SHP77 (cell line): ENCODE measurements at places on chromosomes 5 and 9.

DNA sequence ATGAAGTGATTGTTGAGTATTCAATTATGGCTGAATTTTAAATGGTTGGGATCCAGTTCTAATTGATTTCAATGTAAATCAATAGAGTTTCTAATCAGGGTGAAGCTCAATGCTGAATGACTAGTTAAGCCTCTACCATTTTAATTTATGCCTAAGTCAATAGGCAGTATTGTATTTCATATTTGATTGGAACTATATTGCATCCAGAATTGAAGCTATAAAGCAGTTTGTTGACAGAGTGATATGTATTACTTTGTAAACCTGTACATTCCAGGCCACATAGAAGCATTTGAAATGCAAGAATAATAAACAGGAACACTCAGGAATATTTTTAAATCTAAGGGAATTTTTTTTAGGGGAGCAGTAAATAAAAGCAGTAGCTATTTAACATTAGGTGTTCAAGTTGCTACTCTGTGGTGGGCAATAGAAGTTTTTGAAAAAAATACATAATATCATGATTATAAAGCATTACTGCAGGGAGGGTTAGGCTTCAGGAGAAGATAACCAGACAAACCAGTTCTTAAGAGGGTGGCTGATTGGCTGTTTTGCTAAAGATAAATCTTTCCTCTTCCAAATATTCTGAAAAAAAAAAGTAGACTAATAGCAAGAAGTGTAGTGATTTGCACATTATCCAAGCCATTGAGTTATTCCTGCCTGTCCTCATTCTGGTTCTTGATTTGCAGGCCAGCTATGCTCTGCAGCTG is 492.0 kb upstream of the MEF2C start:
- DNase-seq: no peak

DNA sequence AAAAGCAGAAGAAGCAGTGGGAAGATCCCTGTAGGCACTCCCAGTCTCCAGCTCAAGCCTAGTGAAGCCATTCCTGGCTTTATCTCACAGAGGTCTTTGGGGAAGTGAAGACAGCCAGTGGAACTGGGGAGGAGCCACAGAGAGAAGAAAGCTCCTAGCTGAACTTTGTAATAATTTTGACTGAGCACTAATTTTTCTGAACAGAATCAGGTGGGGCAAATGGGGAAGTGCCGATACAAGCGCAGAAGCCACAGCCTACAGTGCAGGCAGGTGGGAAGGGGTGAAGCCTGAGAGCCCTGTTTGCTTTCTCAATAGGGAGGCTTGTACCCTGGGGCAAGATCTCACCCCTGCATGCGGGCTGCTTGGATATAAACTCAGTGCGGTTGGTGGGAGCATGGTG is 48.4 kb upstream of the SNAPC3 start:
- no peak for DNase-seq

DNA sequence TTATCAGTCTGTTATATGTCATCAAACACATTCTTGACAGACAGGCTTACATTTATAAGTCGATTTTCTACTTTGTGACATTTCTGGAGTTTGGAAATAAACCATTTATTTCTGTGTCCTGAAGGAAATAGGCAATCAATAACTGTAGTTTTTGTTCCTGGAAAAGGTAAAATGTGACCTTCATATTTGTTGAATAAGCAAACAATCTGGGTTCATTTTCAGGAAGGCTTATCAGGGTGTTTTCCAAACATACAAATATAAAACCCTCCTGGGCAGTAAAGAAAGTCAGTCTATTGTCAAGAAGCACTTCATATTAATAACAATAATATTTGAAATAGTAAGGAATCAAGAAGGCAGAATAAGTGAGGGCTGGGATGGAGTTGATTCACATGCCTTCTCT is 195.0 kb downstream of the SNCAIP start:
- no peak for DNase-seq

DNA sequence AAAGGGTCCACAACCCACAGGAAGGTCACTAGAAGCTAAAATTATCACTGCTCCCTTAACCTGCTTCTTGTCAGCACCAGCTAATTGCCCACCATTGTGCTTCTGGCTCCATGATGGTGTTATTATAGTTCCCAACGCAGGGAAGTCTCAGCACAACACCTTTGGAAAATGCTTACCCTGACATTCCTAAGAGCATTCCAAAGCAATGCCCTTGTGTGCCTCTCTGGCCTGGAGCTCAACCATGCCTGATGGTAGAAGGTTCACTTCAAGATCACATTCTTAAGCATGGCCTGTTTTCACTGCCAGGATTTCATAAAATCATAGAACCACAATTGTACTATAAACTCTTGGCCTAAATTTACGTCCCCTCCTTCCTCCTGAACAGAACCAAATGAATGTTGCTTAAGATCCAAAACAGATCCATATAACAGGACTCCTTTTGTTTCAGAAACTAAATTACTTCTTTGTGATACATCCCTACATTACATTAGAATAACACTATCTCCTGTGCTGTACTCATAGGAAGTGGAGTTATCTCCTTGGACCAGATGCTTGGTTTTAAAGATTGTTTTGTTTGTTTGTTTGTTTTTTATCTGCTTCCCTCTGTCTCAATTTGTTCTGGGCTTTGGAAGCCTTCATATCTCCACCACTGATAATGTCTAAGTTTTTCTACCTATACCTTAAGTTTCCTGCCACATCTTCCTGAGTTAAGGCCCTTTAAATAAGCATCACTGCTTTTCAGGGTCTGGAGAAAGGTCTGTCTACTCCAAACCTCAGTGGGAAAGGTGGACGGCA is 32.1 kb downstream of the ARL15 start:
- DNase-seq: no peak

DNA sequence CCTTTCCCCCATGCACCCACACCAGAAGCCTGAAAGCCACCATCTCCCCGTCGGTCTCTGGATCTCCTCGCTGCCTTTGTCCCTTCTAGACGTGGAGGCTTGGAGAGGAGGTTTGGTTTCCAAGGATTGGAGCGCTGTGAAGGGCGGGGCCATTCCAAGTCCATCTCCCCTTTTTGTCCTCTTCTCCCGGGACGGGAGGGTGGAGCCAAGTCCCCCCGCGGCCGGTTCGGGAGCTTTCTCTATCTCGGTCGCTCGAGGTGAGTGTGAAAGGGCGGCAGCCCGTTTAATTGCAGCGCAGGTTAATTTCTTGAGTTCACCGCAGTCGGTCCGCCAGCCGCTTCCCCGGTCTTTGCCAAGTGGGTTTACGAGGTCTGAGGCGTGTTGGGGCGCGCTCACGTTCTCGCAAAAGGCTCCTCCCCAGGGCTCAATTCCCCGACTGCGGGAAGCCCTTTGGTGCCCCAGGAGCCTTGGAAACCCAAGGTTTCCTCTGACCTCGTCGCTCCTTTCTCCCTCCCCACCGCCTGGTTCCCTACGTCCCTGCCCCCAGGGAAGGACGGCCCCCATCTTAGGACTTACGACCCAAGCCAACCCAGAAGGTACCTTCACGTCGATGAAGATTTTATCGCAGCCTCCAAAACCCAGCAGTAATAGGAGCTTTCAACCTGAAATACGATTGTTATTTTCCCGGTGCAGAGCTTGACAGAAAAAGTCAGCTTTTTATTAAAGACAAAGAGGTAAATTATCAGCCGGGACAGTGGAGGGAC is 2.8 kb upstream of the ZNF462 start:
- no peak for DNase-seq

- DNase-seq: no peak
Observed at GRCh38 chr5:79947567-79947966, 43.5 kb downstream of the MTX3 start.

- DNase-seq: no peak
Observed at GRCh38 chr5:4661326-4661725, 478.8 kb upstream of the ADAMTS16 start.

GRCh38 chr5:107418071-107418470 is 252.7 kb downstream of the EFNA5 start:
- no peak for DNase-seq

- DNase-seq: peak; percentile 45
Observed at GRCh38 chr5:57650360-57651069, 167.9 kb upstream of the ACTBL2 start.

DNA sequence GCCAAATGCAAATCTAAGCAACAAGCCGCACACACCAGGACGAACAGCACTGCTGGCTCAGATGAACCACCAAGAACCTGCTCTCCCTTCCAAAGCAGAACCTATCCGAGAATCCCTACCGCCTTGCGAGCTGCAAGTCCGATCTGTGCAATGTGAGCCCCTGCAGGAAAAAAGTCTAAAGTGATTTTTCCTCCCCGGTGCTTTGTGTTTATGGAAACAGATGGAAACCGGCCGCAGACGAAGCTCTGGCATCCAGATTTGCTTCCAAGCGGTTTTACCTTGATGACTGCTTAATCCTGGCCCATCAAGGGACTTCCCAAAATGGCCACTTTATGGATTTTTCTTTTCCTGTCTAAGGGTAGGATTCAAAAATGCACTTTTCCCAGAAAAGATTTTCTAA is 112.5 kb downstream of the VAV2 start:
- DNase-seq: no peak

DNA sequence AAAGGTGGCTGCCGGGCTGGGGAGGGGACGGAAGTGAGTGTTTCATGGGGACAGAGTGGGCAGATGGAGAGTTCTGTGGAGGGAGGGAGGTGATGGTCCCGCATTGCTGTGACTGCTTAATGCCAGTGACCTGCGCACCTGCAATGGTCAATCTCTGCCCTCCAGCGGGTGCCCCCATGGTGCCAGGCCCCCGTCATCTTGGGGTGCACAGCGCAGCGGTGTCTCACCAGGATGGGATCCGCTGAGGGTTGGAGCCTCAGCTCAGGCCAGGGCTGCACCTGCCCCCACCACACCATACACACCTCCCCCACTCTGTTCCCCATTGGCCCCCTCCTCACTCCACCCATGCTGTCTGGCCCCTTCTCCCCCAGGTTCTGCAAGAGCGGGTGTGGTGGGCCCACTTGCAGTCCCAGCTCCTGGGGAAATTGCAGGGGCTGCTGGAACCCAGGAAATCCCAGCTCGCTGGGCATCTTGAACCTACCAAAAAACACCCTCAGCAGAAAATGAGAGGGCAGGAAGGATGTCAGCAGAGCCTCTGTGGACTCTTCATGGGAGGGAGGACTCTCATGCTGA is 12.1 kb upstream of the CAMSAP1 start:
- DNase-seq: no peak

GRCh38 chr5:154858972-154859871 is 795 bp downstream of the CNOT8 start:
- no peak for DNase-seq

DNA sequence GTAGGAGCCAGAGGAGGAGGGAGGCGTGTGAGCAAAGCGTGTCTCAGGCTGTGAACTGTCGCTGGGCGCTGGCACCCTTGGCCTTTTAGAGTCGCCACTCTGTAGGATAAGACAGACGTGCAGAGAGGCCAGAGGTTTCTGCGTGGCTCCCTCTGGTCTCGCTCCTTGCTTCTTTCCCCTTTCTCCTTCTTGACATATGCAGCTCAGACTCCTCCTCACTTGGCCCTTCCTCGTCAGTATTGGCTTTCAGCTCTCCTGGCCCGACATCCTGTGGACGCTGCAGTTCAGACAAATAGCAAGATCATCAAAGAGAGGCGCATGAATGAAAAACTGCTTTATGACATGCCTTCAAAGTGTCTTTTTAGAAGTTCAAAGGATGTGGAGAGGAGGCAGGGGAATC is 116.8 kb upstream of the SPRY4 start:
- DNase-seq: no peak

DNA sequence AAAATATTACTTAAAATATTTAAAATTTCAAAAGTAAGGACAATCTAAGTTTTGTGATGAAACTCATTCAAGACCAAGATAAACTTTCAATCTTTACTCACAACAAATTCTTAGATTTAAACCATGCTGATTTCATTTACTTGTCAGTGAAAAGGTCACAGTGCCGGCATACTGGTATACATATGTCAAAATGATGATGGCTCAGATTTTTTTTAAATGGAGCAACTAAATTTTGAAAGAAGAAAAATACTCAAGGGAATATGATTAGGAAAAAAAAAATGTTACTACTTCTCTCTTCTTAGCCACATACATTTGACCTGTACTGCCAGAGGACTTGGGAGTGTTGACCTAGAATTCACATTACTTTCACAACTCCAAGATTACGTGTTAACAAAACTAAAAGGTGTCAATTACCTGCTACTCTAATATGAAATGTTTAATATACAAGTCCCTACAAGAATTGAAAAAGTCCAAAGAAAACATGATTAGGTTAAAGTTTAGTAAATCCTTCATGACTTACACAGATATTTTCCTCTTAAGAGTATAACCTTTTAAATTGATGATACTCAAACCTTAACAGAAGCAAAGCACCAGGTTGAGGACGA is 4.6 kb downstream of the EFNA5 start:
- no peak for DNase-seq

GRCh38 chr9:4781408-4781807 is 11.3 kb upstream of the RCL1 start:
- DNase-seq: no peak

DNA sequence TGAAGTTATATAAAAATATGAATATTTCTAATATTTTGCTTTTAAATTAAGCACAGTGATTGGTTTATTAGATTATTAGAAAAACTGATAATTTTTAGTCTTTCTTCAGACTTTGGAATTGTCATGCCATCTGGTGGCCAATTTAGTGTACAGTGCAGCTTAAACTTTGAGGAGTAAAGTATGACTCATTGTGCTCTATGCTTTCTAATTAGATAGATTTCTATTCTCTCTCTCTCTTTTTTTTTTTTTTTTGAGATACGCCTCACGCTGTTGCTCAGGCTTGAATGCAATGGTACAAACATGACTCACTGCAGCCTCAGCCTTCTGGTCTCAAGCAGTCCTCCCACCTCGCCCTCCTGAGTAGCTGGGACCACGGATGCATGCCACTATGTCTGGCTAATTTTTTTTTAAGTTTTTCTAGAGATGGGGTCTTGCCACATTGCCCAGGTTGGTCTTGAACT is 42.1 kb upstream of the GPR21 start:
- DNase-seq: no peak

DNA sequence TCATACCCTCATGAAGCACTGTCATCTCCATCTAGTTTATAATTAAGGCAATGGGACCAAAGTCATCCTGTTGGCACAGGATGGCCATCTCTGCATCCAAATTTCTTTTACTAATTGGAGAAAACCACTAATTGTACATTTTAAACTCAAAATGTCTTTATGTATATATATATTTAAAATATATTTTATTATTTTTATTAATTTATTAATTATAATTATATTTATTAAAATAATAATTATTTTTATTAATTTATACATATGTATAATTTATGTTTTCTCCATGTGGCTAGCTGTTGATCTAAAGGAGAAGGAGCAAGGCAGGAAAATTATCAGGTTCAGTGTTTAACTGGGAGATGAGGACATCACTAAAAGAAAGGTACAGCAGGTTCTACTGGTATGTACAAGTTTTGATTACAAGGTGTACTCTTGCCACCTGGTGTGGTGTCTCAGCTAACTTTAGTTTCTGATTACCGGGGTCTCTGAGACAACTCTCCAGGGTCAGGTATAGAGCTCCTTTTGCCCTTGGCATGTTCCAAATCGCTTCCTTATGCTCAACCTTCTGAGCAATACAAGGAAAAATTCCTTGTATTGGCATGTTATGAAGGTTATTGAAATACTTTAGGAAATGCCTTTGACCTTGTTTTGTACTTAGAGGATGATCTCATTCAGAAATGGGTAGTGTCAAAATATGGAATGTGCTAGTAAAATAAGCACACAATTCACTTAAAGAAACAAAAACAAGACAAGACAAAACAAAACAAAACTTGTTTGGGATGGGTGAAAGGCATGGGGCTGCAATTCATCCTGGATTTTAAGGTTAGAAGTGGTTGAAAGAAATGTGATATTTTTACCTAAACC is 79.6 kb downstream of the GHR start:
- no peak for DNase-seq
